ENCODE measurements at places on chromosomes 3 and 15.

DNA sequence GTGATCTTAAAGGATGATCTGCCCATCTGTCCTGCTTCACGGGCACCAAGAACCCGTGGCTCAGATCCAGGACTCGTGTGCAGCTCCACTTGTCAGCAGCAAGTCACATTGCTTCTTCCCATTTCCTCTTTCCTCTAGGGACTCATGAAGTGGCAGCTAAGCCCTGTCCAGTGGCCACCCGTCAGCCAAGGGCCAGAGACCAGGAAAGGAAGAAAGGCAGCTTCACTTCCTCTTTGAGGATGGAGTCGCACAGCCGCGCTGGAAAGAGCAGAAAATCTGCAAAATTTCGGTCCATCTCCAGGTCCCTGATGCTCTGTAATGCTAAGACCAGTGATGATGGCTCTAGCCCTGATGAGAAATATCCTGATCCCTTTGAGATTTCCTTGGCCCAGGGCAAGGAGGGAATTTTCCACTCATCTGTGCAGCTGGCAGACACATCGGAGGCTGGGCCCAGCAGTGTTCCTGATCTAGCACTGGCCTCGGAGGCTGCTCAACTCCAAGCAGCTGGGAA, 28.5 kb downstream of the IL16 start:
- no peak for DNase-seq
- no peaks in the 10 kb centered on the region for H3K36me3 ChIP-seq
- no peaks in the 10 kb centered on the region for H3K4me1 ChIP-seq
- no peaks in the 10 kb centered on the region for H3K27me3 ChIP-seq

- H3K27me3 ChIP-seq, result no peaks in the 10 kb centered on the region
- no peaks in the 10 kb centered on the region for H3K36me3 ChIP-seq
- no peak overlapping the region for H3K27ac ChIP-seq
- DNase-seq, result no peak
- no peak overlapping the region for H3K4me3 ChIP-seq
- H3K4me1 ChIP-seq, result no peaks in the 10 kb centered on the region
Measured at GRCh38 chr3:142318331-142318730, 92.9 kb upstream of the GK5 start.

GRCh38 chr3:74210739-74211138, 403.7 kb downstream of the CNTN3 start:
- H3K27me3 ChIP-seq, result no peaks in the 10 kb centered on the region
- H3K27ac ChIP-seq, result no peak overlapping the region
- H3K36me3 ChIP-seq, result no peaks in the 10 kb centered on the region
- DNase-seq, result no peak
- no peaks in the 10 kb centered on the region for H3K4me1 ChIP-seq

DNA sequence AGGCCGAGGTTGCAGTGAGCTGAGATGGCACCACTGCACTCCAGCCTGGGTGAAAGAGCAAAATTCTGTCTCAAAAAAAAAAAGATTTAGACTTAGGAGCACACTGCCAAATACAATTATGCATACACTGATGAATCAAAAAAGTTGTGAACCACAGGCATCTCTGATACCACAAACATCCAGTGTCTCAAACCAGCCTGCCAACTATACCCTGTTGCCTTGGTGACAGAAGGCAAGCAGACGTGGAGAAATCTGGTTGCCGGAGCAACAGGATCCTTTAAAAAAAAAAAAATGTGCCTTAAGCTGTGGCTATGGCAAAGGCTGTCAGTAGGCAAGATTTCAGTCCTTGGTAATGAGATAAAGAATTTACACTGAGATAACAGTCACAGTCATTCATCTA, 202.3 kb downstream of the NEK10 start:
- DNase-seq, result no peak
- no peaks in the 10 kb centered on the region for H3K4me1 ChIP-seq
- no peaks in the 10 kb centered on the region for H3K36me3 ChIP-seq
- no peaks in the 10 kb centered on the region for H3K27me3 ChIP-seq
- no peak overlapping the region for H3K27ac ChIP-seq

DNA sequence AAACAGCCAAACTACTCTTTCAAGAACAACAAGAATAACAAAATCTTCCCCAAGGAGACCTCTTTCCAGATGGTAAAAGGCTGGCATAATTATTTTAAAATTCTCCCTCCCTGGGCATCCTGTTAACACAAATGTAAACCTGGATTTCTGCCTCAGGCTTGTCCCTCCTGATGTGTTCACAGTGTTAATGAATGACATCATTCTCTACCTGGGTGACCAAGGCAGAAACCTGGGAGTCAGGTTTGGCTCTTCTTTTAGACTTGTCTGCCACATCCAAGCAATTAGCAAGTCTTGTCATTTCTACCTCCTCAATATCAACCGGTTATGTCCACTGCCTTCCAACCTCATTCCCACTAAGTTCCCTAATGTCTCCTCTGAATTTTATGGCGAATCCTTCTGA, 368.7 kb upstream of the TBL1XR1 start:
- H3K36me3 ChIP-seq, result no peaks in the 10 kb centered on the region
- no peak overlapping the region for H3K4me3 ChIP-seq
- no peaks in the 10 kb centered on the region for H3K27me3 ChIP-seq
- no peaks in the 10 kb centered on the region for H3K4me1 ChIP-seq
- DNase-seq, result no peak

GRCh38 chr3:136042608-136043221, 77.2 kb downstream of the PPP2R3A start:
- DNase-seq, result peak; percentile 67
- no peaks in the 10 kb centered on the region for H3K27me3 ChIP-seq
- H3K27ac ChIP-seq, result no peak overlapping the region
- H3K36me3 ChIP-seq, result no peaks in the 10 kb centered on the region
- no peak overlapping the region for H3K4me3 ChIP-seq
